ENCODE measurements at places on chromosomes 6 and 20.

DNA sequence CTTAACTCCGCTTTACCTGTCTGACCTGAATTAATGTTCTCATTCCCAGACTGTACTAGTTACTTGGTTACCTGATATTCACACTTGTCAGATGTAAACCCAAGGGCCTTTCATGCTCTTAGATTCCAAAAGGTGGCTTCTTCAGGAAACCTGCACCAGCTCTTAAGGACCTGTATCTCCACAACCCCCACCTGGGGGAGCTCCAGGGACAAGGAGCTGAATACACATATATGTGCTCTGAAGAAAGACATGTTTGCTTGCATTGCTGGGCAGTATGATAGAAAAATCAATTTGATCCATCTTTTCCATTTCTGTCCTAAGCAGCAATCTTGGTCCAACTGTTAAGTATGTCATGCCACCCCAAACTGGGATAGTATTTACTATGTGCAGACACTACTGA, 64.8 kb upstream of the POU3F2 start:
- no peak for DNase-seq

- DNase-seq, result peak; percentile 17
Observed at GRCh38 chr6:30883685-30884520, at the start of gene DDR1. TSS of gene DDR1 (plus strand) at chr6:30884519. CDS start at chr6:30888730, 4,211 bp downstream.

GRCh38 chr6:3744211-3744900, 7.2 kb downstream of the PXDC1 start:
- DNase-seq, result no peak

GRCh38 chr20:33531885-33532284, 42.0 kb downstream of the CBFA2T2 start:
- no peak for DNase-seq

- no peak for DNase-seq
Observed at GRCh38 chr20:14341801-14342200, 4.4 kb upstream of the FLRT3 start.

DNA sequence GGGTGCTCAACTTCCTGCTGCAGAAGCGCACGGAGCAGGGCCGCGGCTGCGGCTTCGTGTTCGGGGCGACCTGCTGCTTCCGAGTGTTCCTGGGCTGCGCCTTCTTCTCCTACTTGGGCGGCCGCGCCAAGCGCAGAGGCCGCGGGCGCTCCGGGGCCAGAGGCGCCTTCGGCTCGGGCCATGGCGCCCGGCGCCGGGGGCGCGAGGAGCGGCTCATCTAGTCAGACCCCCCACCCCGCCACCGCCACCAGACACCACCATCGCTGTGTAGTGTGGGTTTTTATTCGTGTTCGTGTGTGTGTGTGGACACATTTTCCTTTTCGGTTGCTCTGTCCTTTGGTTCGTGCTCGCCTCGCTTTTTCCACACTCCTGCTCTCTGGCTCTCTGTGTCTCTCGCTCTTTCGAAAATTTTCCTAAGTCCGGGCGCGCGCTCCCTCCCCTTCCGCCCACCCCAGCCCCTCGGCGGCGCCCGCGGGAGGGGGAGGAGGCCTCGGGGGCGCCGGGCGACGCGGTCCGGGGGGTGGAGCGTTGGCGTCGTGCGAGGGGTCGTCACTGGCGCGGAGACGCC, 38.1 kb downstream of the GNAS start:
- DNase-seq, result peak; percentile 56

DNA sequence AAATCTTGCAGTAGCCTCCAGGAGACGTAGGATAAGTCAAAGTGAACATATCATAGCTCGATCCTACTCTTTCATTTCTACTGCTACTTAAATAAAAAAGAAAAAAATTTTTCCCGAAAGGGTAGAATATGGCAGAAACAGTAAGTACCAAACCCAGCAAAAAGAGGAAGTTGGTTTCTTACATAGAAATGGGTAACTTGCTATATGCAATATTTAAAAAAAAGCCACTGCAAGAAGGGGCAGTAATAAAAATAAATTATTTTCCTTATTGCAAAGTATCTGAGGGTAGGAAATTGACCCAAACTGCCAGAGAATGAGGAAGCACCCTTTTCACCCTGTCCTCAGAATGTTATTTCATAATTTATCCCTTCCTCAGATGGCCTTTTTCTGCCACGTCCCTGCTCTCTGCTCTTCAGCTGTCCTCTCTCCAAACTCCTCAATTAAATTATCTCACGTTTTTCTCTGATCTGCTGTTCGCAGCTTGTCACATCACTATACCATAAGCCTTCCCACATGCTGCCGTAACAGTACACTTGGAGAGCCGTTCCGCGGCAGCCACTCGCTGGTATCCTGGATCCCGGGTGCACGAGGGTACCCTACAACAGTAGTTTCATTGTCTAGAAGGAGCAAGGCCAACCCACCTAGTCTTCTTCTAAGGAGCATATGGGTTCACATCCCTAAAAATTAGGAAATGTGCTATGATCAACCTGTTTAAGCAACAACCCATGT, 149.6 kb downstream of the BACH2 start:
- no peak for DNase-seq

GRCh38 chr20:32189123-32189410, 18.5 kb downstream of the PLAGL2 start:
- DNase-seq, result no peak

DNA sequence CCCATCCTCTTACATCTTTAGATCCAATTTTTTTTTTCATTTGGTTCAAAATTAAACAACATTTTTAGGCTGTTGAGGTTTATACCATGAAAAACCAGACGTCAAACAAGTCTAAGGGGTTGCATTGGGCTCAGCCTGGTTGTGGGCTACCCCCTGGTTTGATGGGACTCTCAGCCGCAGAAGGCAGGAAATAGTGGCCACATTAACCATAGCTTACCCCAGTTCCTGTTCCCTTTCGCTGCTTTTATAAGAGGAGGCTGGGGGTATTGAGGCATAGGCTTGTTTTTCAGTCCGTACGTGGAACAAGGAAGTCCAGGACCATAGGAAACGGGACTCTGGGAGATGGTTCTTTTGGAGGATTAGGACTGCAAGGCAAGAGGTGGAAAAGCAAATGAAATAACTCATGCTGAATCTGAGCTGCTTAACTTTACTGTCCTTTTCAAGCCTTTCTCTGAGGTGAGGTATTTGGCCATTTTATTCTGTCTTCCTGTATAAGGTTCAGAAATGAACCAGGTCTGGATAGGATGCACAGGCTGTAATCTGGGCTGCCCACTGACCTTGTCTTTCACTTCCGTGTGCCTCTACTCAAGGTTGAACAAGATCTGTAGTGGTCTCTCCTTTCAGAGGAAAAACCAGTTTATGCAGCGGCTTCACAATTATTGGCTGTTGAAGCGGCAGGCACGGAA, 7.7 kb downstream of the BRPF3 start:
- DNase-seq, result peak; percentile 22

DNA sequence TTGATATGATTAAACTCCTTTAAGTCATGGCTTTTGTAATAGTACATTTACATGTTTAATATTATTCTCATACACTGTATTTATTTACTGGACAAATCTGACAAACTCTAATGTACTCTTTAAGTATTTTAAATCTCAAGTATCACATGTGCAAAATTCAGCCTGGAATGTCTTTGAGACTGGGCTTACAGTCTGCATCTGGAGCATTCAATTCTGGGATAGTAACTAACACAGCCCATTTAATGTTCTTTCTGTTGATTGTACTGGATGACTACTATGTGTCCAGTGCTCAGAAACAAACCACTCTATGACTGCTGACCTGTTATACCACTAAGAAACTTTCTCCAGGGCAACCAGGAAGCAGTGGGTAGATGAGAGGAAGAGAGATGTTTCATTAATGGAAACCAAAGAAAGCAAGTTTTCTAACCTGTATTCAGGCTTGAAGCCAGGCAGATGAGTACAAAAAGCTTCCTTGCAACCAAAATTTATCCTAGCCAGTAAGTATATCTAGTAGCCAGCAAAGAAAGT, 26.8 kb downstream of the FBXL4 start:
- no peak for DNase-seq

GRCh38 chr6:167568407-167569024, 243.6 kb downstream of the TTLL2 start:
- DNase-seq, result no peak

DNA sequence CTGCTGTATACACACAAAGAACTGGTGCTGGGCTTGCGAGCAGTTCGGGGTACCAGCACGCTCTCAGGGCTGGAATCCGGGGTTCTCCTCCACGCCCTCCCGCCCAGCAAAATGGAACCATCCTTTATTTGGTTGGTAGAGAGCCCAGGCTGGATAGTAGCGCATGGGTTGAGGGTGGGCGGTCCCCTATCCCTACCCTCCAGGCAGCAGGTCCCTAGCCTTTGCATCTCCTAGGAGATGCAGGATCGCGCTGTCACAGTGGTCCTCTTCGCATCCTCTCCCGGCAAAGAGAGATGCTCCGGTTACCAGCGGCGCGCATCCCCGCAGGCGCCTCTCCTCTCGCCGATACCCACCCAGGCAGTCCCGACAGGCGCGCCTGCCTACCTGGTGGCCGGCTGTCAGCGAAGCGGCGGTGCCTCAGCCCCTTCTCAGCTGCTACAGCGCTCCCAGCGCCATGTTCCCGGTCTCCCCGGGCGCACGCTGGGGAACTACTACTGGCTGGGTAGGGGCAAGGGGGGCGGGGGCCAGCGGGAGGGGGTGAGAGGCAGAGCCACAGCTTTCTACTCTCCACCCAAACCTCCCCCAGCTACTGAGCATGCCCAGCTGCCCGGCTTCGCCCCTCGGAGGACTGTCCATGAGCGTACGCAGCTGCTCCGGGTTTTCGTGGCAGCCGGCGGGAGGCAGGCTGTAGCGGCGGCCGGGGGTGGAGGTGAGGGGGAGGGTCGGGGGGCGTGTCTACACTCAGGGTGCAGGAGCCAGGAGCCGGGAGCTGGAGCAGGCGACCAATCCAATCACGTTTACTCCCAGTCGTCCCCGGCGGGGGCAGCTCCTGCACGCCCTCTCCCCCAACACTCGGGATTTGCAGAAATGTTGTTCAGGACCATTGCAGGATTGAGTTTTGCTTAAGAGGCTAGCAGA, at the start of gene PAK5:
Gene PAK5, minus strand, starts transcription at position 699 of the 918 bp plus-strand sequence. CDS start 194,748 bp downstream, outside the sequence.
- no peak for DNase-seq

DNA sequence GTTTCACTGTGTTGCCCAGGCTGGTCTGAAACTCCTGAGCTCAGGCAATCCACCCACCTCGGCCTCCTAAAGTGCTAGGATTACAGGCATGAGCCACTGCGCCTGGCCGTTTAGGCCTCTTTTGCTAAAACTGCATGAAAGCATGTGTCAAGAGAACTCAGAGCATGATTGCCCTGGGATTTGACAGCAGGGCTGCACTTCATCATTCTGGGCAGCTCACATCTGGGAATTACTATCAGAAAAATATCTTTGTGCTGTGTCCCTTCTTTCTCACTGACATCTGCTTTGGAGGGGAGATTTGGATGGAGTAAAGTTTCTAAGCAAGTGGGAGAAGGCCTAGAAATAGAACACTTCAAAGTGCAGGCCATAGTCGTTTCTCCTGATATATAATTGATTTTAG, 59.6 kb upstream of the EIF2S2 start:
- no peak for DNase-seq

DNA sequence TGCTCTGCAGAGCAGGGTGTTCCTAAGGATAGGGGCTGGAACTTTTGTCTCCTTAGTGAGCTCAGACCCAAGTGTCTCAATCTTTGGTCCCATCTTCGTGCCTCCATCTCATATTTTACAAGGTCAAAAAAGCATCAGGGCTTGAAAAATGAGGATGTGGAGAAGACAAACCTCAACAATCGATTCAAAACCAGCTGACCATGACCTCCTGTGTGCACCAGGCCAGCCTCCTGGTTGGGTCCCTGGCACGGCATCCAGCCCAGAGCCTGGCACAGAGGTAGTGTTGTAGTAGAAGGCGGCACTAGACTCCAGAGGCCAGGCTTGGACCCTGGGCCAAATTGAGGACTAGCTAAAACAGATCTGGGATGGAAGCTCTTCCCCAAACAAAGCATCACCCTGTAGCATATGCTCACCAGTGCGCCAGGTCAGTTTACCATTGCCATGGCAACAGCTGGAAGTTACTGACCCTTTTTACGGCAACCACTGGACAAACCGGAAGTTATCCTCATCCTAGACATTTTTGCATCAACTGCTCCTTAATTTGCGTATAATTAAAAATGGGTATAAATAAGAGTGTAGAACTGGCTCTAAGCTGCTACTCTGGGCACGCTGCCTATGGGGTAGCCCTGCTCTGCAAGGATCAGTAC, 69.3 kb upstream of the BLCAP start:
- no peak for DNase-seq
